Caki2 (cell line): ENCODE measurements at places on chromosomes 6 and 20.
A peak's percentile ranks its signal among the peaks of the same experiment; 100 is the strongest.

DNA sequence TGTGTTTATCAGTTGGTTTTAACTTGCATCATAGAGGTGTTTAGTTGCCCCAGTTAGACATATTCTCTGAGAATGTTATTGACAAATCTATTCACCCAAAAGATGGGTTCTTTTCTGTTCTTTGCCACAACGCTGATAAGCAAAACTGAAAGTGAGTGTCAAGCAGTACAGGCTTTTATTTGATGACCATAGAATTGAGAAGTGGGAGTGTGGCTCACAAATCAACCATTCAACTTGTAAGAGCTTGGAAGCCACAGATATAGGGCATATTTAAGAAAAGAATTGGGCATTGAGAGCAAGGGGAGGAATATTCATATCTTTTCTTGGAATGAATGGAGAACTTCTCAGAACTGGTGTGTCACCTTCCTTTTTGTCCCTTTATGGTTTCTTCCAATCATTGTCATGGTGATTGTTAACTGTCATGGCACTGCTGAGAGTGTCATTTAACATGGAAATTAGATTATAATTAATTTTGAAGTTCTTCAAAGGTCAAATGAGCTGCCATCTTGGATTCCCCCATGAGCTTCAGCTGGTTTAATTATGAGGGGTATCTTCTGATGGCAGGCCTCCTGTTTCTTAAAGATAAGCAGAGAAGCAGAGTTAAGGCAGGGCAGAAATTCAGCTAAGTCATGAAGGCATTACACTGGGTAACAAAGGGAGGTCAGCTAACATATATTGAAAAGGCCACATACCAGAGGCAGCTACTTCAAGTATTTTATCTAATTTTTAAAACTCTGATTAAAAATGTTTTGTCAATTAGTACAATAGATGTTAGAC lies 254.0 kb upstream of the HTR1E start:
- DNase-seq = no peak

DNA sequence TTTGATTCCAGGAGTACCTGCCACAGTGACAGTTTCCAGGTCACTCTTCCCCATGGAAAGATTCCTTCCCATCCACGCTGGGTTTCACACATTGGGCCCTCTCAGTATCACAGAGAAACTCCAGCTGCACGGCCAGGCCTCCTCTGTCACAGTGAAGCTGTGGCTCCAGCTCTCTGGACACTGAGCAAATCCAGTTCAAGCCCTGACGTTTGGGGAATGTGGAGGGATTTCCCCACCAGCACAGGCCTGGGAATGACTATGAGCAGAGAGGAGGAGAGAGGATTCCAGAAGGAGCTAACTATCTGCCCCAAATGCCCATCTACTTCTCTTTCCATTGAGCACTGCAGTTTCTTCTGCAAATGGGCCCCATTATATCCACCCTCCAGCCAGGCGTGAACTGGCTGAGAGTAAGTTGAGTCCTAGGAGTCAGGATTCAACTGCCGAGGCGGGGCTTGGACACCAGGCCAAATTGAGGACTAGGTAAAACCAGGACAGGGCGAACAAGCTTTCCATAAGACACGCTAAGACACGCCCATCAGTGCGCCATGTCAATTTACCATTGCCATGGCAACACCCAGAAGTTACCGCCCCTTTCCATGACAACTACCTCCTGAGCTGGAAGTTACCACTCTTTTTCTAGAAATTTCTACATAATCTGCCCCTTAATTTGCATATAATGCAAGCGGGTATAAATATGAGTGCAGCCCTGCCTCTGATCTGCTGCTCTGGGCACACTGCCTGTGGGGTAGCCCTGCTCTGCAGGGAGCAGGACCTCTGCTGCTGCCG lies 9.2 kb upstream of the BNIP5 start:
- DNase-seq = no peak

DNA sequence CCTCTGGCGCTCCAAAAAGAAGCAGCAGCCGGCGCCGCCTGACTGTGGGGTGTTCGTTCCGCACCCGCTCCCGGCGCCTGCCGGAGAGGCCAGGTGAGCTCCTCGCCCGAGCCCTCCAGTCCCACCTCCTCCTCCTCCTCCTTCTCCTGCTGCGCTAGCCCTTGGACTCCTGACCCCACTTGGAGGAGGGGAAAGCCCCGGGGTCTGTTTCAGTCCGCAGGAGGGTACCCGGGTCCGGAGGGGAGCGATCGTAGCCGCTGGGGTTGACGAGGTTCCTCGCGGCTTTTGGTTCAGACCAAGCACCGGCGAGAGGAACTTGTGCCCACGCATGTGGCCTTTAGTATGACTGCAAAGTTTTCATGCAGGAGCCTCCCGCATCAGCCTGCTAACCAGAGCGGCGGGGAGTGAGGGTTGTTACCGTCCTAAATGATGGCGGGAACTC lies 493 bp downstream of the CRYBG1 start:
- DNase-seq = no peak

- peak; percentile 10 for DNase-seq
Observed at GRCh38 chr6:34146801-34147592, 1.1 kb upstream of the GRM4 start.

DNA sequence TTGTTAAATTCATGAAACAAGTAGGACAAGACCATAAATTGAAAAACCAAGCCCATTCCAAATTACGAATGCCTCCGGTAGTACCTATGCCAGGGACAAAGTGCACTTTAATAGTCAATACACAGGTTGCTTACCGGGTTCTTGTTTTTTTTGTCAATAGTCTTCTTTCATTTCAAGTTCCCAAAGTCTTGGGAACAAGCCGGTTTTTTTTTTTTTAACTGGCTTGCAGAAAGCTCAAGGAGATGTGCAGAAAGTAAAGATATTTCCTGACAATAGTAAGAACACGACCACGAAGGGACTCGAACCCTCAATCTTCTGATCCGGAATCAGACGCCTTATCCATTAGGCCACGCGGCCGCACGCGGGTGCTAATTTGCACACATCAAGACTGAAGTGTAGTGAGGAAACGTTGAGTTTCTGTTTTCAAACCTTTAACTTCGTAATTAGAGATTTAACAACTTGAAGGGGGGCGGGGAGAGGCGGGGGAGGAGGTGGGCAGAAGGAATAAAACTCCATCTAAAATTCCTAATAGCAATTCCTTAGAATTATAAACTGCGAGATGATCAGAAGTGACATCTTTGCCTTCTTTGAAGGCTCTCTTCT lies 181.0 kb downstream of the TRIM27 start:
- peak; percentile 82 for DNase-seq

DNA sequence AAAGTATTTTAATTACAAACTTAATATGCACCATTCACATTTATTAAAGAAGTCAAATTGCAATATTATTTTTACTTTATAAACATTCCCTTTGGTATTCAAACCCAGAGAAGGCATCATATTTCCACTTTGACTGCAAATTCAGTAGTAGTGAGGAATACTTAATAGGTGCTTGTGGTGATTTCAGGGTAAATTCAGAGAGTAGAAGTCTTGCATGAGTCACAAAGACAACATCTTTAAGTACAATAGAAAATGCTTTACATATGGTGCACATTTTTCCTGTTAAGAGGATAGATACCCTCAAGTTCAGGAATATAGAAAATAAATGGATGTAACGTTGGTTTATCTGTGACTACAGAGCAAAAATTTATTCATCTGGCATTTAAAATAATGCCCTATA lies 390.2 kb downstream of the TENT5A start:
- DNase-seq = no peak

DNA sequence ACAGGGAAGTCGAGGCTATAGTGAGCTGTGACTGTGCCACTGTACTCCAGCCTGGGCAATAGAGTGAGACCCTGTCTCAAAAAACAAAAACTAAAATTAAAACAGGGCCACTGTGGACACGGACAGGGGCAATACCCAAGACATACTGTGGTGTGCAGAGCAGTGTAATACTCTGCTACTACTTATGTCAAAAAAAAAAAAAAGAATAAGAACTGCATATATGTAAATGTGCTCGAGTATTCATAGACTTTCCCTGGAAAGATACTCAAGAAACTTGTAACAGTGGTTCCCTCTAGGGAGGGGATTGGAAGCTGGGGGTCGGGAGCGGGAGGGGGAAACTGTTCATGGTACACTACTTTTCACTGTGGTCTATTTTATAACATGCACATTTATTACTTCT lies 15.9 kb downstream of the SPDEF start:
- no peak for DNase-seq

- peak; percentile 58 for DNase-seq
Observed at GRCh38 chr20:53606364-53606985, 12.8 kb upstream of the ZNF217 start.

GRCh38 chr6:140441256-140441655 lies 1066.8 kb upstream of the CITED2 start:
- DNase-seq = peak; percentile 40

- peak; percentile 56 for DNase-seq
Observed at GRCh38 chr6:8707956-8708772, 272.8 kb upstream of the SLC35B3 start.

- no peak for DNase-seq
Observed at GRCh38 chr6:106546261-106546690, 83.0 kb downstream of the RTN4IP1 start.

DNA sequence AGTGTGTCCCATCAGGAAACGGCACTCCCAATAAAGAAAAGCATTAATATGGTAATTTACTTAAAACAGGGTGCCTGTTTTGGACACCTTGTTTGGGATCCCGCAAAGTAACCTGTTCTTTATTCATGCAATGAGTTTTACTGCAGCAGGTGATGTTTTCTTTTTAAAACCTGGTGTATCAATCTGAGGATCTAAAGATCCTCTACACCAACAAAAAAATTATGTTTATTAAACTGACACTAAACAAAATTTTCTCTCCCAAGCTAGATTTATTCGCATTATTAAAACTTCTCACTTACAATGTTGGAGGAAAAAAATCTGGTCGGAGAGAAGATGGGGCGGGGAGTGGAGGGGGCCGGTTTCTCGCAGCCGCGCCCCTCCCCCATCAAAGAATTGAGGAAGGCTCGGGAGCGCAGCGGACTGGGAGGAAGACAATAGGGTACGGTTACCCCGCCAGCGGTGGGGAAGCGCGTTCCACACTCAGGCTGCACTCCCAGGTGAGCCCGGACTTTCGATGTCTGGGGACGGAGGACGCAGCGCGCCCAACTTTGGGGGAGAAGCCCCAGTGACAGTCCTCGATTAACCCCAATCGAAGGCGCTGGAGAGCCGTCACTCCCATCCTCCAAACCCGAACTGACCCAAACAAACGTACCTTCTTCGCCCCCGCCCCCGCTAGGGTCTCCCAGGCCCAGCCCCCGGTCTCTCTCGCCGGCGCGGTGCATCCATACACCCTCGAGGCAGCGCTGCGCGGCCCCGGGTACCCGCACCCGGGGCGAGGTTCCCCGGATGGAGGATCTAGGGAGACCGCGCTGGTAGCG lies 1.3 kb downstream of the CD24 start:
- peak; percentile 45 for DNase-seq

DNA sequence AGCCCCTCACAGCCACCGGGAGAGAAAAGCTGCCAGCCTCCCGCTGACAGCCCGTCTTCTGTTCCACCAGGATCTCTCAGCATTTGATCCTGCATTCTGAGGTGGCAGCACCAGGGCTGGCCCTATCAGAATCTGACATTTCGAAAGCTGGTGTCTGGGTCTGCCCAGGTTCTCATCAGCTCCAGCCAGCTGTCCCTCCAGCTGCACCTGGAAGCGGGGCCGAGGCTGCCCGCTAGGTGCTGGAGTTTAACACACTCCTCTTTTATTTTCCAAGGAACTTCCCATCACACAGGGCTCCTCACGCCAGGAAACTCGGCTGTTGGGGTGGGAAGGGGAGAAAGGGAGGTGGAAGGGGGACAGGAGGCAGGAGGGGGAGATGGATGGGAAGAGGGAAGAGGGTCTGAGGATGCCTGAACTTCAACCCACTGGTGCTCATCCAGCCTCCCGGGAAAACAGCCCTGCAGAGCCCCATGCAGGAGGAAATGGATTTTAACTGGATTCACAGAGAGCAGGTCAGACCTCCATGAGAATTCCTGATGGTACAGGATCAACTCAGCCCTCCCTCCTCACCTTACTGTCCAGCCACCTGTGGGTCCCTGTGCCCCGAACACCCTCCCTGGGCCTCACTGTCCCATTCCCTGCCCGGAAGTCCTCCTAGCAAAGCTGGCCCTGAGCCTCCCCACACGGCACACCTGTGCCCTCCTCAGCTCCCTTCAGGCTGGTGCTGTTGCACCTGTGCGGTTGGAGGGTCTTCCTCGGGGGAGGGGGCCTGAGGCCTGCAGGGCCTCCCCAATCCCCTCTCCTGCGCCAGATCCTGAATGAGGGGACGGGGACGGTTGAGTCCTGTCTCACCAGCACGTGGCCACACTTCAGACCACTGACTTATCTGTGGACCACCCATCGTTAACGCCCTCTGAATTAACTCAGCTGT lies 3.9 kb upstream of the LSM14B start:
- DNase-seq = no peak

DNA sequence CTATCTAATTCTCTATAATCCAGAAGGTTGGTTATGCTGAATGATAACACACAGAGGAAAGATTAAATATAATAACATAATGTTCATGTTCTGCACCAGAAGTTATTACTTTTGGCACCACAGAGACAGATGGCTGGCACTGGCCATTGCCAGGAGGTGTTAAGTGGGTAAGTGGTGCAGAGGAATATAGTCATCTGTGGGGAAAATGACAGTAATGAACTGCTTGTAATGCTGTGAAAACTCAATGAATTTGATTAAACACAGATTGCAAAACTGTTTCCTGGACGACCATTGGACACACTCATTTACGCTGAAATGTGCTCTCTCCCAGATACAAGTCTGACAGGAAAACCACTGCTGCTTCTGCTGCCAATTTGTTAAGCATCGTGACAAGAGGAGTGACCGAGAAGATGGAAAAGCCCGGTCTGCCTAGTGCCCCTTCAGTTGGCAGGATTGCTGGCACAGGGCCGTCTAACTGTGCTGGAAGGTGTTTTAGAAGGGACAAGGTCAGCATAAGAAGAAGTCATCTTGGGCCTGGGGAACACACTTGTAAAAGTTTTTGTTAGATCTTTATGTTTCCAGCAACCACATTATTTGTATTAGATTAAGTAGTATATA lies 567.4 kb downstream of the CBLN4 start:
- DNase-seq = no peak

- DNase-seq = peak; percentile 32
Observed at GRCh38 chr6:111361648-111362047, 121.4 kb downstream of the REV3L start.

- DNase-seq = no peak
Observed at GRCh38 chr6:113598786-113599185, 258.4 kb upstream of the MARCKS start.

DNA sequence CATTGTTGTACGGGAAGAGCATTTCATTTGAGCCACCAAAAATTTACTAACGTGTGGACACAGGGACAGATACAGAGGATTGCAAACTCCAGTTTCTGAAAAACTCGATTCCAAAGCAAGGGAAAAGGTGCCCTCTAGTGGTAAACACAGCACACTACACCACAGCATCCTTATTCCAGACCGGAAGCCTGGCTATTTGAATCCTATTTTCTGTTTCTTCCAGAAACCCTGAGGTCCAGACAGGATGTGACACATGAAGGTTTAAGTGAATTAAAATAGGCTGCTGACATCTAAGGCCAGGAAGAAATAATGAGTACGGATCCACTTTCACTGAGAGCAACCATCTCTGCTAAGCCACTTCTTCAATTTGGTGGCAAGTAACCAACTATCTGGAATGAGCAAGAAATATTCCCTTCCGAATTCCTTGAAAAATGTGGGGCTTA lies 31.8 kb upstream of the GMPR start:
- peak; percentile 67 for DNase-seq
